ENCODE measurements at places on chromosomes 6 and 20. TPM values are rescaled to one million over a fixed set of nuclear protein-coding genes. Genes with fewer than 3 reads are reported as not detected.

The C6orf52 gene
- total RNA-seq, result 3.1 TPM

The NFYA gene
- 13.7 TPM for total RNA-seq

The GNRH2 gene
- total RNA-seq, result 1.3 TPM

The EGFL8 gene
- 1.0 TPM for total RNA-seq

The CD109 gene
- total RNA-seq, result 36.8 TPM

The LGSN gene
- not detected for total RNA-seq

The C20orf144 gene
- total RNA-seq, result 0.16 TPM

The RHAG gene
- not detected for total RNA-seq

The C20orf141 gene
- not detected for total RNA-seq

The PAX1 gene
- total RNA-seq, result not detected

The AIG1 gene
- 55.1 TPM for total RNA-seq

The VSTM2L gene
- total RNA-seq, result 9.0 TPM

The SAMD10 gene
- 3.0 TPM for total RNA-seq

The DYNLT2 gene
- total RNA-seq, result 0.34 TPM

The ADGB gene
- total RNA-seq, result not detected

The CLIC5 gene
- total RNA-seq, result not detected

The ZSCAN9 gene
- total RNA-seq, result 4.2 TPM

The SLC12A5 gene
- total RNA-seq, result 0.76 TPM

The RXRB gene
- total RNA-seq, result 15.6 TPM

The C6orf141 gene
- total RNA-seq, result 21.5 TPM

The MYT1 gene
- total RNA-seq, result not detected

The SCRT2 gene
- total RNA-seq, result not detected

The SAMD5 gene
- 1.8 TPM for total RNA-seq

The LINC00237 gene
- total RNA-seq, result not detected

The ASIP gene
- not detected for total RNA-seq

The ENPP1 gene
- 0.08 TPM for total RNA-seq

The PBOV1 gene
- total RNA-seq, result not detected

The NT5E gene
- 108 TPM for total RNA-seq

The OPRM1 gene
- total RNA-seq, result not detected

The ANKRD66 gene
- not detected for total RNA-seq

The VWA7 gene
- total RNA-seq, result 0.19 TPM

The PET117 gene
- total RNA-seq, result 11.6 TPM

The RNF5 gene
- total RNA-seq, result 64.1 TPM

The WFDC10B gene
- total RNA-seq, result not detected

The ABHD12 gene
- 18.9 TPM for total RNA-seq

The C20orf204 gene
- total RNA-seq, result under 0.01 TPM

The RAET1G gene
- total RNA-seq, result 7.6 TPM

Measured in hair follicular keratinocyte (primary cell).